ENCODE measurements at places on chromosomes 6 and 20.

- peaks cover 47% of the 10 kb centered on the region for H3K27me3 ChIP-seq
- H3K4me1 ChIP-seq = no peaks in the 10 kb centered on the region
- no peak overlapping the region for H3K27ac ChIP-seq
- H3K4me3 ChIP-seq = no peak overlapping the region
- no peak for DNase-seq
These were observed 6.4 kb upstream of the KIF6 start for GRCh38 chr6:39731565-39731964.

- H3K27ac ChIP-seq = peak overlapping the region; percentile 97
- peak; percentile 80 for DNase-seq
- peaks cover 33% of the 10 kb centered on the region for H3K36me3 ChIP-seq
These were observed 84.4 kb downstream of the GMPR start for GRCh38 chr6:16322666-16323312.

- no peaks in the 10 kb centered on the region for H3K36me3 ChIP-seq
- H3K4me3 ChIP-seq = no peak overlapping the region
- peaks cover 3% of the 10 kb centered on the region for H3K4me1 ChIP-seq
- no peak overlapping the region for H3K27ac ChIP-seq
- peaks cover 28% of the 10 kb centered on the region for H3K27me3 ChIP-seq
These were observed 62.1 kb upstream of the EYA2 start for GRCh38 chr20:46832555-46832954.

- no peak overlapping the region for H3K27ac ChIP-seq
- peaks cover 11% of the 10 kb centered on the region for H3K4me1 ChIP-seq
- H3K36me3 ChIP-seq = no peaks in the 10 kb centered on the region
- DNase-seq = no peak
- H3K27me3 ChIP-seq = no peaks in the 10 kb centered on the region
These were observed 93.7 kb downstream of the TIAM2 start for GRCh38 chr6:155088856-155089255.

GRCh38 chr6:53353624-53354023 is 4.9 kb upstream of the ELOVL5 start:
- no peak overlapping the region for H3K4me3 ChIP-seq
- H3K36me3 ChIP-seq = peaks cover 4% of the 10 kb centered on the region
- no peak overlapping the region for H3K27ac ChIP-seq
- no peak for DNase-seq
- peaks cover 18% of the 10 kb centered on the region for H3K4me1 ChIP-seq
- no peaks in the 10 kb centered on the region for H3K27me3 ChIP-seq

DNA sequence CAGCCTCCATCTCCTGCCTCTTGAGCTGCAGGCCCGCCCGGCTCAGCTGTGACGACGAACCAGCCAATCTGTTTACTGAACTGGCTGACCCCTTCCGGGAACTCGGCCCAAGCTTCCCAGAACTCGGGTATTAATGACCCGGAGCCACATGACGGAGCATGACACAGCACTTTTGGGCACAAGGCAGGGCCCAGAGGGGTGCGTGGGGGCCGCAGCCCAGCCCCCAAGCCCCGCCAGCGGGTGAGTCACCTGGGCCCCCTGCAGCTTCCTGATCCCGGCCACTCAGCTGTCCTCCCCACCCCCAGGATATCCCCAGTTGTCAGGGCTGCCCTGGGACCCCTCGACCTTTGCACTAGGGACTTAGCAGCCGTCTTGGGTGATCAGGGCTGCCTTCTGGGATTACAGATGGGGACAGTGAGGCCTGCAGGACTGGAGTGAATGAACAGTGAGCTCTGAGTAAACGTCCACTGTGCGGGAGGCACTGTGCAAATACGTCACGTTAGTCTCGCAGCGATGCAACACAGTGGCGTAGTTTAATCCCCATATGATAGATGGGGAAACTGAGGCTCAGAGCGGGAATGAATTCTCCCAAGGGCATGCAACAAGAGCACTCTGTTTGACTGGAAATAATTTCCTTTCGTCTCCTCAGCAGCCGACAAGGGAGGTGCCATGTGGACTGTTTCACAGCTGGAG is 102.1 kb downstream of the CEBPB start:
- peaks cover 11% of the 10 kb centered on the region for H3K4me1 ChIP-seq
- no peak overlapping the region for H3K4me3 ChIP-seq
- peak overlapping the region; percentile 13 for H3K27ac ChIP-seq
- no peaks in the 10 kb centered on the region for H3K36me3 ChIP-seq
- no peak for DNase-seq

DNA sequence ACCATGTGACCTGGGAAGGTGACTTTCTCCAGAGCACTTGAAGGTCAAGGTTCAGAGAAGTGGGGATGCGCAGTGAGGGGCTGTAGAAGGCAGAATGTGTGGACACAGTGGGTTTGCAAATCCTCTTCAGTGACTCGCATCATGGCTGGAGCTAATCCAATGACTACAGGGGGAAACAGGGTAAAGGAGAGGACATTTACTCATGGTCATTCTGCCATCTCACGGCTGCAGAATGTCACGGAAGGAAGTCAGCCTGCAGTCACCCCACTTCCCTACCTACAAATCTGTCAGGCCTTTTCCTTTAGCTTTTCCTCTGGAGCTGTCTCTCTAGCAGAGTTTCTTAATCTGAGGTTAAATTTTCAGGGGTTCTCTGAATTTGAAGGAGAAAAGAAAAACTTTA is 337.6 kb downstream of the CDC5L start:
- H3K36me3 ChIP-seq = no peaks in the 10 kb centered on the region
- H3K27ac ChIP-seq = no peak overlapping the region
- H3K27me3 ChIP-seq = no peaks in the 10 kb centered on the region
- H3K4me3 ChIP-seq = no peak overlapping the region
- H3K4me1 ChIP-seq = no peaks in the 10 kb centered on the region
- no peak for DNase-seq

GRCh38 chr6:19929312-19929711 is 92.1 kb downstream of the ID4 start:
- no peak for DNase-seq
- no peaks in the 10 kb centered on the region for H3K36me3 ChIP-seq
- no peak overlapping the region for H3K27ac ChIP-seq
- H3K4me3 ChIP-seq = no peak overlapping the region
- H3K4me1 ChIP-seq = no peaks in the 10 kb centered on the region

DNA sequence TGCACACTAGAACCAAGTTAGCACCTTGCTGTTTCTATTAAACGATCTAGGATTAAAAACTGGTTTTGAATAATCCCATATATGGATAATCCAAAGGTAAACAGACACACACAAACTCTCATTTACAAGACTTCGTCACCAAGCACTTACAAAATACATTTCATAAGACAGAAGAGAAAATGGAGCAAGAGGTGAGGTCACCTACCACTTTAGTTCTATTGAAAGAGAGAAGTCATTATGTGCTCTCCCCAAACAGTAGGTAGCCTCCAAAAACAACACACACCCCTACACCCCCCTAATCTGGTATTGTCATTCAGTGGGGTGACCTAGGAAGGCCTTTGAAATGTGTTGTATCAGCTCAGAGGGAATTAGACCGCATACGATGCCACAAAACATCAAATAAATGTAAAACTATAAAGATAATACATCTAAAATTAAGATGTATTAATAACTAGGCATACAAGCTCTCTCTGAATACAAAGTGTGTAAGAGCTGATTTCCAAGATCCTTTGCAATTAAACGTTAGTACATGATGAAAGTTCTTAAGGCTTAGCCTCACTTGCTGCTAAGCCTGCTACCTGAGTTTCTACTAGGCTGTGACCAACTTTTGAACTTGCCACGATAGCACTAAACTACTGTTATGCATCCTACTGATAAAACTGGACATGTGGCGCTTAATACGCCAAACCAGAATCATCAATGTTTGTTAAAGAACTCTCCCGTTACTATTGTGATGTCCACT is 1.6 kb downstream of the SRPK1 start:
- peak overlapping the region; percentile 98 for H3K27ac ChIP-seq
- peaks cover 44% of the 10 kb centered on the region for H3K4me1 ChIP-seq
- H3K36me3 ChIP-seq = peaks cover 59% of the 10 kb centered on the region
- H3K4me3 ChIP-seq = peak overlapping the region; percentile 91

- H3K4me1 ChIP-seq = no peaks in the 10 kb centered on the region
- no peaks in the 10 kb centered on the region for H3K36me3 ChIP-seq
- DNase-seq = no peak
- H3K27ac ChIP-seq = no peak overlapping the region
- H3K4me3 ChIP-seq = no peak overlapping the region
These were observed 125.1 kb upstream of the BTBD3 start for GRCh38 chr20:11792568-11792953.

DNA sequence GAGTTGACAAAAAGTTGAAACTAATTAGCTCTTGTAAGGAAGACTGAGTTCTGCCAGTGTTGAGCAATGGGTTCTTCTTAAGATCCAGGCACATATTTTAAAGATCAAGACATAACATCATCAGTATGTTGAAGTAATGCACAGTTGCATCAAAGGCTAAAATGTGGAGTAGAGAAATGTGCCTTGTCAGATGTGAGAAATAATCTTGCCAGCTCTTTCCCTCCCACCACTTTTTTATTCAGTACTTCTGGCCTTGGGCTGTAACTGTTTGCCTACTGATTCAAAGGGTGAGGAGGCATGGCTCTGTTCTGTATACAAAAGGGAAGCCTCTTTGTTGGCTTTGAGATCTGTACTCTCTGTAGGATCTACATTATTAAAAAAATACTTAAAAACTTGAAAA is 13.1 kb downstream of the PKIB start:
- peaks cover 21% of the 10 kb centered on the region for H3K27me3 ChIP-seq
- DNase-seq = no peak
- H3K4me3 ChIP-seq = no peak overlapping the region
- H3K36me3 ChIP-seq = no peaks in the 10 kb centered on the region

GRCh38 chr6:154058963-154059680 is 20.1 kb downstream of the OPRM1 start:
- peaks cover 7% of the 10 kb centered on the region for H3K27me3 ChIP-seq
- H3K27ac ChIP-seq = no peak overlapping the region
- DNase-seq = no peak

DNA sequence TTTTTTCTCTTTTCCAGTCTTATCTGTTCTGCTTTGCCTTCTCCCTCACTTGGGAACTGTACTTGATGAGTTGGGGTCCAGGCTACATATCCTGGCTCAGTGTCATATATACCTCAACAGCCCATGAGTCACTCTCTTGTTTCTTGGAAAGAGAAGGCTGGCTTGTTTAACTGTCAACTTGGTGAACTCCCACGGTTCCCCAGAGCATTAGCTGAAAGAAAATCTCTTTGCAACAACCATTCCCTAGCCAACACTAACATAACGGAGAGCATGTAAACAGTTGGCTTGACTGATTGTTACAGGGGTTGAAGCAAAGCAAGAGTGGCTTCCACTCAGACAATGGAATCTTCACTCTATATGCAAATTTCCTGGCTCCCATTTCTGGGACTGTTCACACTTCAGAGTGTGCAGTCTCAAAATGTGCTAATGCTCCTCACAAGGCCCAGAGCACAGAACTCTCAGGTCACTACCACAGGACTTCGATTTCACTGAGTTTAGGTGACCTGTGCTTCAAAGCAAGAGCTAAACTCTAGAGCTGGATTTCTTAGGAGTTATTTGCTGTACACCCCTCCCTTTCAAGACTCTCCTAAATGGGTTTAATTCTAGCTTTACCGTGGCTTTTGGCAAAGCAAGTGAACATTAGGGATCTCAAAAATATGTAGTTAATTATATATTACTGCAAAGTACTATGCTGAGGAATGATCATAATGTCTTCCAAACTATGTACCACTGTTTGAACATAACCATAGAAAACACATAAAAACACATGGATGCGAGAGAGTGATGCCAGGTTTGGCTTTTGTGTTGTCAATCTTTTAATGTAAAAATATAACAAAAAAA is 609.8 kb downstream of the RFPL4B start:
- no peak overlapping the region for H3K4me3 ChIP-seq
- no peaks in the 10 kb centered on the region for H3K4me1 ChIP-seq
- DNase-seq = no peak
- H3K27ac ChIP-seq = no peak overlapping the region
- H3K36me3 ChIP-seq = no peaks in the 10 kb centered on the region
- no peaks in the 10 kb centered on the region for H3K27me3 ChIP-seq

DNA sequence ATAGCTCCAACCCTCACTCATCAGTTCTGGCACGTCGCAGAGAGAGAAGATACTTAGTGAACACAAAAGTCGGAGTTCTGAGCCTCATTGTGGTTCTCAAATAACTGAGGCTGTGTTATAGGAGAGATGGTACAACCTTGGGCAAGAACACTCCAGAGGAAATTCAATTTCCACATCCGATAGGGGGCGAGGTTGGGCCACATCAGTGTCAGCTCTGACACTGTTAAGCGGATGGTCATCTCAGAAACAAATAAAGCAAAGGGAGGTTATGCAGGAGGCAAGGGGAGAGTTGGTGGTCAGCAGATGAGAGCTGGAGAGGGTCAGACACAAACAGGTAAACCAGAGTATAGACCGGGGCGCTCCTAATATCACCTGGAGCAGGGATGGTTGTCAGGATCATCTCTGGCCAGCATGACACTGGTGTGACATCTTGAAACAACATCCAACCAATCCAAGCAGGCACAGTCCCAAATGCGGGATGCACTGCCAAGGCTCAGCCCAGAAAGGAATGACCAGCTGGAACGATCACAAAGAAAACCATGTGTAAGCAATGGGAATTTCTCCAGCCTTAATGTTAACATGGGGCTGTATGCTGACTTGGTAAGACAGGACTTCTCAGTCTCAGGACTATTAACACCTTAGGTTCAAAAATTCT is 331.8 kb downstream of the HACE1 start:
- no peak overlapping the region for H3K27ac ChIP-seq
- H3K27me3 ChIP-seq = peaks cover 17% of the 10 kb centered on the region
- H3K4me3 ChIP-seq = no peak overlapping the region
- H3K36me3 ChIP-seq = no peaks in the 10 kb centered on the region

- DNase-seq = peak; percentile 52
- H3K4me3 ChIP-seq = peak overlapping the region; percentile 84
- H3K4me1 ChIP-seq = peaks cover 48% of the 10 kb centered on the region
- peak overlapping the region; percentile 83 for H3K27ac ChIP-seq
- H3K36me3 ChIP-seq = peaks cover 3% of the 10 kb centered on the region
These were observed 897 bp downstream of the CHD6 start for GRCh38 chr20:41617059-41617901.

GRCh38 chr20:57013741-57014140 is 252.7 kb downstream of the BMP7 start:
- H3K4me3 ChIP-seq = no peak overlapping the region
- peaks cover 48% of the 10 kb centered on the region for H3K27me3 ChIP-seq
- H3K36me3 ChIP-seq = no peaks in the 10 kb centered on the region
- DNase-seq = no peak

- no peaks in the 10 kb centered on the region for H3K27me3 ChIP-seq
- H3K27ac ChIP-seq = peak overlapping the region; percentile 66
- no peak for DNase-seq
- H3K4me1 ChIP-seq = peaks cover 91% of the 10 kb centered on the region
These were observed 11.7 kb downstream of the ADNP start for GRCh38 chr20:50919567-50919966.

- peaks cover 32% of the 10 kb centered on the region for H3K4me1 ChIP-seq
- no peaks in the 10 kb centered on the region for H3K27me3 ChIP-seq
- peak; percentile 5 for DNase-seq
- peak overlapping the region; percentile 23 for H3K27ac ChIP-seq
- no peak overlapping the region for H3K4me3 ChIP-seq
These were observed 49.6 kb downstream of the ZMYND8 start for GRCh38 chr20:47306755-47307370.

- no peaks in the 10 kb centered on the region for H3K36me3 ChIP-seq
- H3K4me3 ChIP-seq = no peak overlapping the region
- H3K27me3 ChIP-seq = no peaks in the 10 kb centered on the region
- DNase-seq = peak; percentile 56
- peaks cover 2% of the 10 kb centered on the region for H3K4me1 ChIP-seq
- no peak overlapping the region for H3K27ac ChIP-seq
These were observed 216.7 kb downstream of the ZDHHC14 start for GRCh38 chr6:157597461-157598312.

- peak overlapping the region; percentile 99 for H3K27ac ChIP-seq
- peaks cover 34% of the 10 kb centered on the region for H3K4me1 ChIP-seq
- peaks cover 2% of the 10 kb centered on the region for H3K27me3 ChIP-seq
- no peak for DNase-seq
These were observed 19.0 kb upstream of the EXOC2 start for GRCh38 chr6:711925-712324.
